Fibroblast of lung (primary cell): ENCODE measurements at places on chromosomes 16 and 17.

GRCh38 chr16:13359835-13360234 is 458.4 kb downstream of the SHISA9 start:
- no peaks in the 10 kb centered on the region for H3K27me3 ChIP-seq
- no peak overlapping the region for H3K27ac ChIP-seq
- no peak overlapping the region for H3K4me3 ChIP-seq
- H3K4me1 ChIP-seq = no peaks in the 10 kb centered on the region
- no peaks in the 10 kb centered on the region for H3K36me3 ChIP-seq

DNA sequence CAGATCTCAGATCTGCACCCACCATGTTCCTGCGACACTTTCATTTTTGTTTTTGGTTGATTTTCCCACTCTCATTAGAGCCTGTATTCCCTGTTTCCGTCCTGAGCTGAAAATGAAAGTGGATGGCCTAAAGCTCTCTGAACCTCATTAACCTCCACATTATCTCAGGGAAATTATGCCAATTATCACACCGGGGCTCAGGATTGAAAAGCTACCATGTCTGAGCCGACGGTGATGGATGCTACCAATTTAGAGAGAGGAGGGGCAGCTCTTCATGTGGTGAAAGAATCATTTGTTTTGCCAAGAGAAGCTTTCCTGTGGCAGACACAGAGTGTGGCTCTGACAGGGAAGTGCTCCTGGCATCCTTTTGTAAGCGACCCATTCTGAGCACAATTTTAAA is 410.4 kb upstream of the CDH11 start:
- H3K36me3 ChIP-seq = no peaks in the 10 kb centered on the region
- no peaks in the 10 kb centered on the region for H3K27me3 ChIP-seq
- H3K4me3 ChIP-seq = peak overlapping the region; percentile 7
- no peaks in the 10 kb centered on the region for H3K4me1 ChIP-seq
- DNase-seq = no peak

GRCh38 chr17:57945996-57946797 is 9.0 kb downstream of the CUEDC1 start:
- no peaks in the 10 kb centered on the region for H3K27me3 ChIP-seq
- peak overlapping the region; percentile 90 for H3K27ac ChIP-seq
- H3K4me1 ChIP-seq = peaks cover 46% of the 10 kb centered on the region
- DNase-seq = peak; percentile 42
- no peaks in the 10 kb centered on the region for H3K36me3 ChIP-seq

GRCh38 chr16:53372992-53373871 is 61.0 kb upstream of the RBL2 start:
- H3K36me3 ChIP-seq = no peaks in the 10 kb centered on the region
- no peak overlapping the region for H3K27ac ChIP-seq
- H3K27me3 ChIP-seq = peaks cover 5% of the 10 kb centered on the region
- H3K4me3 ChIP-seq = no peak overlapping the region
- no peak for DNase-seq
- H3K4me1 ChIP-seq = no peaks in the 10 kb centered on the region

GRCh38 chr17:27413792-27414191 is 42.5 kb upstream of the KSR1 start:
- DNase-seq = no peak
- H3K36me3 ChIP-seq = no peaks in the 10 kb centered on the region
- no peak overlapping the region for H3K27ac ChIP-seq
- peaks cover 2% of the 10 kb centered on the region for H3K27me3 ChIP-seq

GRCh38 chr16:56369202-56369601 is 56.1 kb downstream of the AMFR start:
- no peaks in the 10 kb centered on the region for H3K27me3 ChIP-seq
- DNase-seq = no peak
- H3K36me3 ChIP-seq = peaks cover 8% of the 10 kb centered on the region

- no peak overlapping the region for H3K27ac ChIP-seq
- no peaks in the 10 kb centered on the region for H3K27me3 ChIP-seq
- DNase-seq = peak; percentile 35
- no peak overlapping the region for H3K4me3 ChIP-seq
- no peaks in the 10 kb centered on the region for H3K4me1 ChIP-seq
Observed at GRCh38 chr17:1137465-1137894, 42.3 kb downstream of the ABR start.

DNA sequence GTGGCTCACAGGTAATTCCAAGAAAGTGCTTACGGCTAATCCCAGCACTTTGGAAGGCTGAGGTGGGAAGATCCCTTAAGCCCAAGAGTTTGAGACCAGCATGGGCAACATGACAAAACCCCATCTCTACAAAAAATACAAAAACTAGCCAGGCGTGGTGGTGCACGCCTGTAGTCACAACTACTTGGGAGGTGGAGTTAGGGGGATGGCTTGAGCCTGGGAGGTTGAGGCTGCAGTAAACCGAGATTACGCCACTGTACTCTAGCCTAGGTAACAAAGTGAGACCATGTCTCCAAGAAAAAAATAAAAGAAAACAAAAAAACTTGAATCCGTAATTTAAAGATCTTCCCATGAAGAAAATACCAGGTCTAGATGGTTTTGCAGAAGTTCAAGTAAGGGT is 5.0 kb downstream of the ICAM2 start:
- H3K36me3 ChIP-seq = no peaks in the 10 kb centered on the region
- no peak overlapping the region for H3K27ac ChIP-seq
- H3K4me3 ChIP-seq = no peak overlapping the region

- no peaks in the 10 kb centered on the region for H3K27me3 ChIP-seq
- H3K36me3 ChIP-seq = no peaks in the 10 kb centered on the region
- no peak overlapping the region for H3K27ac ChIP-seq
- H3K4me1 ChIP-seq = no peaks in the 10 kb centered on the region
- no peak overlapping the region for H3K4me3 ChIP-seq
Observed at GRCh38 chr16:78364556-78364880, 265.1 kb downstream of the WWOX start.

GRCh38 chr17:76527430-76528111 is 9.9 kb downstream of the CYGB start:
- no peaks in the 10 kb centered on the region for H3K27me3 ChIP-seq
- H3K36me3 ChIP-seq = peaks cover 2% of the 10 kb centered on the region
- peaks cover 44% of the 10 kb centered on the region for H3K4me1 ChIP-seq
- peak; percentile 89 for DNase-seq
- H3K4me3 ChIP-seq = no peak overlapping the region
- peak overlapping the region; percentile 37 for H3K27ac ChIP-seq

DNA sequence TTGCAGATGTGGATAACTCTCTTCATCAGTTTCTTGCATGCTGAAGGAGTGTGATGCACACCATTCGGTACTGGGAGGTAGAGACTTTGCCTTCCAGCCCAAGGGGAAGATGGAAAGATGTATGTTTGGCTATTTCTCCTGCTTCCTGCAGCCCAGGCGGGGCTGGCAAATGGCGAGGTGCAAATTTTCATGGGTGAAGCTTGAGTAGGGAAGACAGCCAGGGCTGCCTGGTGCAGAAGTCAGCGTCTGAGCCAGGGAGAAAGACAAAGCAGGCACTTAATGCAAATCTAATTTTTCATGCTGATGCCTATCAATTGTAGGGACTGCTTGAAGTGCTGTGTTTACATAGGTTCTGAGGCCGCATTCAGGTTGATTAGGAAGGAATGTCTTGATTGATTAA is 384.7 kb upstream of the EEF2KMT start:
- H3K4me3 ChIP-seq = no peak overlapping the region
- no peaks in the 10 kb centered on the region for H3K36me3 ChIP-seq
- no peaks in the 10 kb centered on the region for H3K4me1 ChIP-seq
- no peaks in the 10 kb centered on the region for H3K27me3 ChIP-seq
- no peak for DNase-seq
- no peak overlapping the region for H3K27ac ChIP-seq

DNA sequence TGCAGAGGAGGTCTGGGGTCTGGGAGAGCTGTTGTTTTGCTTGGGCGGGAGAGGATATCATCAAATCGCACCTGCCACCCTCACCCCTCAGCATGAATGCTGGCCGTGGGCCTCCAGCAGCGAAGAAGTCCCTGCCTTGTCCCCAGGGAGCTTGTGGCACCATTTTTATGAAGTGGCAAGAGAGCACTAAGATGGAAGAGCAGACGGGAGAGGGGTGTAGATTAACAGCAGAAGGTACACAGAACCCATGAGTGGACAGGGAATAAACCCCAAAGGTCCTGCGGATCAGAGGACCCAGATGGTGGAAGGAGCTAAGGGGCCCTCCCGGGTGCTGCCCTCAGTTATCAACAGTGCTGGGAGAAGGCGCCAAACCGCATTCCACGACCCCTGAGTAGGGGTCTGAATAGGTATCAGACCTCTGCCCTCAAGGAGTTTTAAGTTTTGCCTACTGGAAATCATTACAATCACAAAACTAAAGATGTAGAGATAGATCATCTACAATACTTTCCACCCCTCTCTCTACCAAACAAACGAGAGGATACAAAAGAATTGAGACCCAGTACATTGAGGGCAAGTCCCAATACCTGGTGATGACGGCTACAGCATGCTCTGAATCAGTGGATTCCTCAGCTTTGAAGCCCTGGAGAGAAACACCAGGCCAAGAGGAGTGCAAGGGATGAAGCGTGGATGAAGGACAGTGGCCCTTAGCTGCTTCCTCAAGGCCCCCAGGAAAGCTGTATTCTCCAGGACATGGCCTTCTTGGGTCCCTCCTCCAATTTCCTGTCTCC is 60.2 kb downstream of the CCDC182 start:
- no peaks in the 10 kb centered on the region for H3K4me1 ChIP-seq
- DNase-seq = no peak
- no peak overlapping the region for H3K27ac ChIP-seq

GRCh38 chr17:10631048-10631700 is 25.9 kb downstream of the MYH3 start:
- H3K4me3 ChIP-seq = no peak overlapping the region
- no peak overlapping the region for H3K27ac ChIP-seq
- no peaks in the 10 kb centered on the region for H3K36me3 ChIP-seq

- H3K27ac ChIP-seq = no peak overlapping the region
- no peaks in the 10 kb centered on the region for H3K4me1 ChIP-seq
- H3K27me3 ChIP-seq = no peaks in the 10 kb centered on the region
- DNase-seq = peak; percentile 3
- H3K36me3 ChIP-seq = peaks cover 9% of the 10 kb centered on the region
Observed at GRCh38 chr16:82157836-82158235, 12.2 kb downstream of the MPHOSPH6 start.

- no peak overlapping the region for H3K27ac ChIP-seq
- no peak for DNase-seq
- no peaks in the 10 kb centered on the region for H3K27me3 ChIP-seq
- no peak overlapping the region for H3K4me3 ChIP-seq
Observed at GRCh38 chr17:57687642-57688041, 57.5 kb downstream of the CCDC182 start.

GRCh38 chr17:49495842-49496182 is 719 bp downstream of the NGFR start:
- peaks cover 48% of the 10 kb centered on the region for H3K27me3 ChIP-seq
- H3K4me3 ChIP-seq = no peak overlapping the region
- H3K4me1 ChIP-seq = peaks cover 2% of the 10 kb centered on the region

- no peak overlapping the region for H3K27ac ChIP-seq
- no peak overlapping the region for H3K4me3 ChIP-seq
- no peaks in the 10 kb centered on the region for H3K27me3 ChIP-seq
Observed at GRCh38 chr16:67441907-67442306, 11.0 kb downstream of the HSD11B2 start.

- H3K27me3 ChIP-seq = no peaks in the 10 kb centered on the region
- peak overlapping the region; percentile 72 for H3K27ac ChIP-seq
- H3K4me1 ChIP-seq = peaks cover 20% of the 10 kb centered on the region
- H3K4me3 ChIP-seq = peak overlapping the region; percentile 71
- DNase-seq = no peak
- no peaks in the 10 kb centered on the region for H3K36me3 ChIP-seq
Observed at GRCh38 chr16:17470182-17470907, 415 bp downstream of the XYLT1 start.

DNA sequence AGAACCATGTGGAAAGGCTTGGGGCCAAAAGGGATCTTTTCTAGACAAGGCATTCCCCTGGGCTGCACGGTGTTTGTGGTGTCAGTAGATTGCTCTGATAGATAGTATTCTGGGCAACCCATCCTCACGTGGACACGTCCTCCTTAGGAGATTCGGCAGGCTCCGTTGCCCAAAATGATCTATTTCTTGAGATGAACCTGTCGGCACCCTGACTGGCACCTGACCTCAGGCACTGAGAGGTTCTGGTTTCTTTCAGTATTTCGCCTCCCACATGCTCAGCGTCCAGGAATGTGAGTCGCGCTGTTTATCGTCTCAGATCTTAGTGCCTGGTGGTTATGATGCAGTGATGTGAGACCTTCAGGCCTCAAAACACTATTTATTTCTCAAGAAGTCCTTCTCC is 89.7 kb downstream of the MARCHF10 start:
- peaks cover 8% of the 10 kb centered on the region for H3K4me1 ChIP-seq
- no peak overlapping the region for H3K27ac ChIP-seq
- H3K36me3 ChIP-seq = no peaks in the 10 kb centered on the region

GRCh38 chr16:1469693-1470201 is 5.1 kb downstream of the CLCN7 start:
- H3K27me3 ChIP-seq = no peaks in the 10 kb centered on the region
- no peak overlapping the region for H3K27ac ChIP-seq
- no peaks in the 10 kb centered on the region for H3K36me3 ChIP-seq
- no peak for DNase-seq
- H3K4me3 ChIP-seq = no peak overlapping the region

GRCh38 chr17:76246080-76247066 is 6.1 kb upstream of the RNF157 start:
- peaks cover under 1% of the 10 kb centered on the region for H3K4me1 ChIP-seq
- DNase-seq = peak; percentile 88
- no peaks in the 10 kb centered on the region for H3K36me3 ChIP-seq
- H3K27me3 ChIP-seq = peaks cover 6% of the 10 kb centered on the region

DNA sequence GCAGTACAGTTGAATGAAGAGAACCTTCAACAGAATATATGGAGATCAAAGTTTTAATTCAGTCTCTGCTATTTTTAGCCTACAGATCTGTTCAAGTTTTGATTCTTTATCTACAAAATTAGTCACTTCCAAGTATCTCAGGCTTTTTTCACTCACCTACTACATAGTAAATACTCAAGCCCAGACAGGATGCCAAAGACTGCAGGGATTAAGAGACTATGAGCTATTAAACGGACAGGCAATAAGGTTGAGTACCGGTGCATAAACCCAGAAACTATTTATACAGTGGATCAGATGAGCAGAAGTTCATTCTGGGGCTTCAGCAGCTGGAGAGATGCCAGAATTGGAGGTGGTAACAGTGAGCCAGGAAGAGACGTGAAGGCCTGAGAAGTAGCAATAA is 18.7 kb upstream of the OR3A1 start:
- H3K4me3 ChIP-seq = no peak overlapping the region
- no peak overlapping the region for H3K27ac ChIP-seq
- no peaks in the 10 kb centered on the region for H3K36me3 ChIP-seq
- H3K27me3 ChIP-seq = no peaks in the 10 kb centered on the region
